Large intestine (tissue), 12 donors: ENCODE measurements at places on chromosomes 7 and 10. TPM values are rescaled to one million over a fixed set of nuclear protein-coding genes. Genes with fewer than 3 reads are reported as not detected.

GRCh38 chr10:94878649-94879048 lies 59.8 kb upstream of the CYP2C9 start:
- no peak overlapping the region for H3K27ac ChIP-seq
- H3K4me1 ChIP-seq, result no peaks in the 10 kb centered on the region
- peaks cover 5% of the 10 kb centered on the region for H3K36me3 ChIP-seq
- no peak for DNase-seq

GRCh38 chr10:4255751-4256150 lies 470.7 kb upstream of the KLF6 start:
- H3K4me3 ChIP-seq, result no peak overlapping the region
- H3K36me3 ChIP-seq, result no peaks in the 10 kb centered on the region
- H3K27me3 ChIP-seq, result no peaks in the 10 kb centered on the region
- DNase-seq, result no peak
- no peaks in the 10 kb centered on the region for H3K4me1 ChIP-seq

DNA sequence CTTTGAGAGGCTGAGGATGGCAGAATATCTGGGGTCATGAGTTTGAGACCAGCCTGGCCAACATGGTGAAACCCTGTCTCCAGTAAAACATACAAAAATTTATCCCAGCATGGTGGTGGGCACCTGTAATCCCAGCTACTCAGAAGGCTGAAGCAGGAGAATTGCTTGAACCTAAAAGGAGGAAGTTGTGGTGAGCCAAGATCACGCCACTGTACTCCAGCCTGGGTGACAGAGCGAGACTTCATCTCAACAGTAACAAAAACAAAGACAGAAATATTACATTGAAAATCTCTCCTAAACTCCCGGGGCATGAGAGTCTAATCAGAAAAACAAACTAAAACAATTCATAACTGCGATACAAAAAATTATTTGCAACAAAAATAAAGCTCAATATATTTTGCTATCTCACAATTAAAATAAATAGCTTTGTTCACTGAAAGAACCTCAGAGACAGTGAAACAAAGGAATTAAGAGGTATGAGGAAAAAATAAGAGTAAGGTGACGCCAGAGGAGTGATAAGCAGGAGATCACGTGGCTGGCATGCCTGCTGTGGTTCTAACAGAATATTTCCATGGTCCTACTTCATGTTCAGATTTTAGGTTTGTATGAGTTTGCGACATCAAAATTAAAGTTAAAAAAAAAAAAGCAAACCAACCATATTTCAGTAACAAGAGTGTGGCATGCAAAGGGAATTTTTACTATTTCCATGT lies 527.7 kb upstream of the POM121L12 start:
- H3K27me3 ChIP-seq, result no peaks in the 10 kb centered on the region
- H3K27ac ChIP-seq, result no peak overlapping the region
- no peaks in the 10 kb centered on the region for H3K4me1 ChIP-seq

DNA sequence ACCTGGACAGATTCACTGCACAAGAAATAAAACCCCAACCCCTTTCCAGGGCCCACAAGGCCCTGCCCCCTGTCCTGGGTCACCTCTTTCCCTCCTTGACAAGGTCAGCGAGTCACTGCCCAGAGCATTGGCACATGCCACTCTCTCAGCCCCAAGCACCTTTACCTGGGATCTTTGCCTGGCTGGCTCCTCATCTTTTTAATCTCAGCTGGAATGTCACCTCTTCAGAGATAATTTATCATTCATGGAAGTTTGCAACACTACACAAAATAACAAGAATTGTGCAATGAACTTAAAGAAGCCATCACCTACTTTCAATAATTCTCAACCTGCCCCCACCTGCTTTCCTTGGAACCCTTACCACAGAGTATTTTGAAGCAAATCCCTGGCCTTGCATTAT lies 19.2 kb downstream of the ANTXRL start:
- DNase-seq, result no peak
- H3K4me3 ChIP-seq, result no peak overlapping the region
- no peaks in the 10 kb centered on the region for H3K36me3 ChIP-seq
- H3K27me3 ChIP-seq, result no peaks in the 10 kb centered on the region

DNA sequence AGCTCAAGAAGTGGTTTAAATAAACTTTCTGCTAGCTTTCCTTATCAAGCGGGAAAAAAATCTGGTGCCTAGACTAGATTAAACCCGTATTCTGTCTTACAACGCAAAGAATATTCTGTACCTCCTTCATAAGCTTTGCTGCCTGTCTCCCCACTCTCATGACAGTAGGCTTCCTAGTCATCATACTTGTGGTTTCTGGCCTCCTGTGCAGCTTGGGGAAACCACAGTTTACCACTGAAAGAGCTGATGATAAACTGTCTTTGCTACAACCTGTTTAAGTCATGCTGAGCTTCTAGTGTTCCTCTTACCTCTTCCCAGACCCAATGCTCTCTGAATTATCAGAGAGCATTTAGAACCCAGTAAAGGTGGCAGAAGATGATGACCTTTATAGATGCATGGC lies 55.0 kb downstream of the PODXL start:
- H3K27ac ChIP-seq, result no peak overlapping the region
- no peak for DNase-seq
- peaks cover 24% of the 10 kb centered on the region for H3K36me3 ChIP-seq

GRCh38 chr7:18901982-18902421 lies 215.4 kb downstream of the TWIST1 start:
- H3K27ac ChIP-seq, result no peak overlapping the region
- no peaks in the 10 kb centered on the region for H3K27me3 ChIP-seq
- H3K4me1 ChIP-seq, result no peaks in the 10 kb centered on the region
- DNase-seq, result no peak

ITIH2 gene
- 0.52 TPM for polyA plus RNA-seq

DNA sequence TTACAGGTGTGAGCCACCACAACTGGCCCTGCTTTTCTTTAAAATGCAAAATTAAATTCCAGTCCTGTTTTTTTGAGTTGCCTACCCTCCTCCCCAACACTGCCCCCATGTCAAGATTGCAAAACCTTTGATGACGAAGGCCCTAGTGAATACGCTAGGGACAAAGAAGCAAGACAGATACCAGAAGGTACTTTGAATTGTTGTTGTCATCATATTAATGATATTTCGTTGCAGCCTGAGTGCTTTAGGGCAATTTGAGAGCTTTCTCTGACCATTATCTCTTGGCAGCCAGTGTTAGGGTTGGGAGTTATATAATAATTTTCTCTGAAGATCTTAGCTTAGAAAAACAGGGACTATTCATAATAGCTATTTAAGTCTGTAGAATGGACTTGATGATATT lies 7.1 kb downstream of the CCSER2 start:
- H3K4me3 ChIP-seq, result no peak overlapping the region
- no peaks in the 10 kb centered on the region for H3K27me3 ChIP-seq
- H3K27ac ChIP-seq, result no peak overlapping the region
- H3K4me1 ChIP-seq, result no peaks in the 10 kb centered on the region
- DNase-seq, result no peak

GRCh38 chr7:120988591-120989256 lies at the start of gene CPED1:
Gene CPED1, plus strand, starts transcription at chr7:120988711. Its CDS starts 911 bp downstream, at chr7:120989622.
- peak within 1 kb of the TSS; percentile 35 for H3K4me3 ChIP-seq
- H3K36me3 ChIP-seq, result no peaks in the 10 kb centered on the region
- H3K4me1 ChIP-seq, result no peaks in the 10 kb centered on the region
- peaks cover 5% of the 10 kb centered on the region for H3K27me3 ChIP-seq

DNA sequence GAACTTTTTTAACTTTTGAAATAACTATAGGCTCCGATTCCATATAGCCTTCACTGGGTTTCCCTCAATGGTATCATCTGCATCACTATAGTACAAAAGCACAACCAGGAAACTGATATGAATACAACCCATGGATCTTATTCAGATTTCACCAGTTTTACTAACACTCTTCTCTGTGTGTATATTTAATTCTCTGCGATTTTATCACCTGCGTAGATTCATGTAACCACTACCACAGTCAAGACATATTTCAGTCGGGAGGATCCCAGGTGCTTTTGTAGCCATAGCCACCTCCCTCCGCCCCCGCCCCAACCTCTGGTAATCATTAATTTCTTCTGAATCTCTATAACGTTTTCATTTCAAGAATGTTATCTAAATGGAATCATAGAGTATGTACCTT lies 82.8 kb upstream of the C7orf33 start:
- H3K4me3 ChIP-seq, result no peak overlapping the region
- no peaks in the 10 kb centered on the region for H3K27me3 ChIP-seq
- DNase-seq, result no peak

PILRA gene
- 5.8 TPM for polyA plus RNA-seq

DNA sequence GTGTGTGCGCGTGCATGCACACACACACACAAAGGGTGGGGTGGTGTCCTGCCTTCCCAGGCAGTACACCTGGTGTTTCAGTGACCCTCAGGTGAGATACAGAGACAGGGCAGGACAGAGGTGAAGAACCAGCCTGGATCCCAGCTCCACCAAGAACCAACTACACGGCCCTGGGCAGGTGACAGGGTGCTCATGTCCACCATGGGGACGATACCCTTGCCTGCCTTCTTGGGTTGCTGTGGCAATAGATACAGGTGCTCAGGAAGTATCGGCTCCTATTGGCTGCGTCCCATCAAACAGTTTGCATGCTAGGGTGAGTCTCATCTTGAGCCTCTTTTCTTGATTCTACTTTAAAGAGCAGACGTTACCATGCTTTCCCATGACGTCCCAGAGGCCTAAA lies 33.7 kb upstream of the CXCL12 start:
- DNase-seq, result no peak
- H3K27ac ChIP-seq, result no peak overlapping the region
- H3K4me3 ChIP-seq, result no peak overlapping the region
- no peaks in the 10 kb centered on the region for H3K4me1 ChIP-seq

MEOX2 gene
- polyA plus RNA-seq, result 3.3 TPM

UNC5B gene
- polyA plus RNA-seq, result 10.5 TPM

DNA sequence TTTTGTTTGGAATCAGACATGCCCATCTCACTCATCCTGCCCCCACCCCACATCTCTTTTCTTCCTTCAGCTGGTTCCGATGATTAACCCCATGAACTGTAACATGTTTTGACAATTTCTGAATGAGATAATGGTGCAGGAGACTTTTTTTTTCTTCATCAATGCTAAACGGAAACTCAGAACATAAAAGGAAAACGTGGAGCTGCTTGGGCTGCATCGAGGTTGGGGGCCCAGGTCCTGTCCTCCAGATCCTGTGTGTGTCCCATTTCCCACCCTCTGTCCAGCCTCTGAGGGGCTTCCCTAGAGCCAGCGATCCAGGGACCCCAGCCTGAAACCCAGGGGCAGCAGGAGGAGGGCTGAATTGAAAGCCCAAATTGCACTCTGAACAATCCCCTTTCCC lies 263.8 kb upstream of the GRB10 start:
- no peak for DNase-seq
- H3K4me3 ChIP-seq, result no peak overlapping the region
- H3K27me3 ChIP-seq, result no peaks in the 10 kb centered on the region

DNA sequence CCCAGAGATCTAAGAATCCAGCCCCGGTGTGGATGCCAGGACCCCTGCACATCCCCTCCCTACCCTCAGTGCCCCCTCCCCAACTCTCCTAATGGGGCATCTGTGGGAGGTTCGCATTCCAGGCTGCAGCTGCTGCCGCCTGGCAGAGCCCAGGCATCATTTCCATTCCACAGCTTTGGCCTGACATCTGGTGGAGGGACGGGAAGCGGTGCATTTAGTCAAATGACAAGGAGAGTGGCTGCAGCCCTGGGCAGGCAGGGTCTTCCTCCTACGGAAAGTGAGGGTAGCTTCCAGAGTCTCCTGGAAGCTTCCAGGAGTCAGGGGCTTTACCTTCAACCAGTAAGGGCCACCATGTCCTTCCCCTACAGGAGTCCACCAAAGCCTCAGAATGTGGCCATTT lies 30.8 kb downstream of the PRLHR start:
- no peaks in the 10 kb centered on the region for H3K36me3 ChIP-seq
- H3K4me1 ChIP-seq, result no peaks in the 10 kb centered on the region
- H3K27me3 ChIP-seq, result peaks cover 9% of the 10 kb centered on the region
- no peak for DNase-seq

- no peaks in the 10 kb centered on the region for H3K27me3 ChIP-seq
- H3K27ac ChIP-seq, result no peak overlapping the region
Measured at GRCh38 chr10:111116211-111116610, 39.4 kb downstream of the ADRA2A start.

- H3K36me3 ChIP-seq, result no peaks in the 10 kb centered on the region
- H3K27ac ChIP-seq, result no peak overlapping the region
- peaks cover 61% of the 10 kb centered on the region for H3K27me3 ChIP-seq
- H3K4me3 ChIP-seq, result no peak overlapping the region
- no peak for DNase-seq
Measured at GRCh38 chr10:22478555-22479334, 133.4 kb downstream of the SPAG6 start.

- no peaks in the 10 kb centered on the region for H3K4me1 ChIP-seq
- no peak for DNase-seq
- H3K27ac ChIP-seq, result no peak overlapping the region
- no peak overlapping the region for H3K4me3 ChIP-seq
Measured at GRCh38 chr10:6748981-6749635, 169.0 kb upstream of the PRKCQ start.

- no peak for DNase-seq
- no peaks in the 10 kb centered on the region for H3K4me1 ChIP-seq
- peaks cover 5% of the 10 kb centered on the region for H3K27me3 ChIP-seq
- no peak overlapping the region for H3K27ac ChIP-seq
Measured at GRCh38 chr10:113381981-113382509, 170.8 kb upstream of the HABP2 start.

ZNF853 gene
- polyA plus RNA-seq, result 5.7 TPM

- H3K4me3 ChIP-seq, result no peak overlapping the region
- H3K36me3 ChIP-seq, result no peaks in the 10 kb centered on the region
- H3K27ac ChIP-seq, result no peak overlapping the region
- no peaks in the 10 kb centered on the region for H3K4me1 ChIP-seq
- no peaks in the 10 kb centered on the region for H3K27me3 ChIP-seq
Measured at GRCh38 chr10:114315566-114316420, 76.7 kb downstream of the VWA2 start.
